ENCODE measurements at places on chromosomes 11 and 22. TPM values are rescaled to one million over a fixed set of nuclear protein-coding genes. Genes with fewer than 3 reads are reported as not detected.

DNA sequence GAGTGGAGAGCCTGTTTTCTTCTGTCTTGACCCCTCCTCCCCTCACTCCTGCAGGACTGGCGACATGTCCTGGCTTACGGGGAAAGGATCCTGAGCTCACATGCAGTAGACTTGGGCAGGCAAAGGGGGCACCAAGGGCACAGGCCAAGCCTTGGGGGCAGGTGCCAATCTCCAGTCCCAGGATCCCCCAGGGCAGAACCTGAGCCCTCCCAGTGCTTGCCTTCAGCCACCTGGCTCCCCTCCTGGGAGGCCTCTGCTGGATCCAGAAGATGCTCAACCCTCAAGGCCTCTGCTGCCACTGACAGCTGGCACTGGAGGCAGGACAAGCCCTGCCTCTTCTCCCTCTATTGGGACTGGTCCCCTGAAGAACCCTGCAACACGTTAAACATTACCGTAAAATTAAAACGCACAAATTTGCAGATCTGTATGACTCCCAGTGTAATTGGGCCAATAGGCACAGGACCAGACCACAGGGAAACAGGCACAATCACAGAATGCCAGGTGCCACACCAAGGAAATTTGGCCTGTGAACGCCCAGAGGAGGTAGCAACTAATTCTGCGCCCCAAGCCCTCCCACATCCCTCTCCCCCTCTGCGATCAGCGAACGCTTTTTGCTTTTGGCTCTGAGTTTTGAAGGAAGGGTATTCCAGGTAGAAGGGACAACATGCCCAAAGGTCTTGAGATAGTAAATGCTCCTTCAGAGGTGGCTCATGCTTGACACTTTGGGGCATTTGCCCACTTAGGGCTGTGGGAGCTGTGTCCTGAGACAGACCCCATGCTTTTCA is 967 bp upstream of the LZTR1 start:
- H3K27me3 ChIP-seq, result peaks cover 8% of the 10 kb centered on the region
- H3K36me3 ChIP-seq, result no peaks in the 10 kb centered on the region
- H3K4me1 ChIP-seq, result peaks cover 25% of the 10 kb centered on the region
- no peak for DNase-seq
- H3K4me3 ChIP-seq, result peak overlapping the region; percentile 26
- no peak overlapping the region for H3K27ac ChIP-seq

DNA sequence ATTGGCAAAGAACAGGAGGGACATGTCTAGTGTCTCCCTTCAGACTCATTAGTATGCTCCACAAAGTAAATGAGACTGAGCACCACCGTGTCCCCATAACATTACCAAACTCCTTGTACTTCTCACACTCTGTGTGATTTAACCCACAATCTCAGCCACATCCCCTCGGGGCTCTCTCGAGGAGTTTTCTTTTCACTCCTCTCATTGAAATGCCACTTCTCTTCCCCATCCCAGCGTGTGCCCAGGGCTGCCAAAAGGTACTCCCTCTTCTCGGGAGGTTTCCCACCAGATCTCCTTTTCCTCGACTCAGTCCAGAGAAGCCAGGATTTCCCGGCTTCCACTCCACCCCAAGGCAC is 1.1 kb downstream of the RBFOX2 start:
- no peaks in the 10 kb centered on the region for H3K36me3 ChIP-seq
- no peak for DNase-seq
- H3K27ac ChIP-seq, result peak overlapping the region; percentile 54
- peaks cover 4% of the 10 kb centered on the region for H3K4me1 ChIP-seq
- no peaks in the 10 kb centered on the region for H3K27me3 ChIP-seq

GRCh38 chr11:56967726-56968125 is 21.0 kb upstream of the OR5AK2 start:
- H3K27ac ChIP-seq, result no peak overlapping the region
- H3K36me3 ChIP-seq, result no peaks in the 10 kb centered on the region
- no peak overlapping the region for H3K4me3 ChIP-seq
- no peak for DNase-seq
- H3K27me3 ChIP-seq, result no peaks in the 10 kb centered on the region
- H3K4me1 ChIP-seq, result no peaks in the 10 kb centered on the region

DNA sequence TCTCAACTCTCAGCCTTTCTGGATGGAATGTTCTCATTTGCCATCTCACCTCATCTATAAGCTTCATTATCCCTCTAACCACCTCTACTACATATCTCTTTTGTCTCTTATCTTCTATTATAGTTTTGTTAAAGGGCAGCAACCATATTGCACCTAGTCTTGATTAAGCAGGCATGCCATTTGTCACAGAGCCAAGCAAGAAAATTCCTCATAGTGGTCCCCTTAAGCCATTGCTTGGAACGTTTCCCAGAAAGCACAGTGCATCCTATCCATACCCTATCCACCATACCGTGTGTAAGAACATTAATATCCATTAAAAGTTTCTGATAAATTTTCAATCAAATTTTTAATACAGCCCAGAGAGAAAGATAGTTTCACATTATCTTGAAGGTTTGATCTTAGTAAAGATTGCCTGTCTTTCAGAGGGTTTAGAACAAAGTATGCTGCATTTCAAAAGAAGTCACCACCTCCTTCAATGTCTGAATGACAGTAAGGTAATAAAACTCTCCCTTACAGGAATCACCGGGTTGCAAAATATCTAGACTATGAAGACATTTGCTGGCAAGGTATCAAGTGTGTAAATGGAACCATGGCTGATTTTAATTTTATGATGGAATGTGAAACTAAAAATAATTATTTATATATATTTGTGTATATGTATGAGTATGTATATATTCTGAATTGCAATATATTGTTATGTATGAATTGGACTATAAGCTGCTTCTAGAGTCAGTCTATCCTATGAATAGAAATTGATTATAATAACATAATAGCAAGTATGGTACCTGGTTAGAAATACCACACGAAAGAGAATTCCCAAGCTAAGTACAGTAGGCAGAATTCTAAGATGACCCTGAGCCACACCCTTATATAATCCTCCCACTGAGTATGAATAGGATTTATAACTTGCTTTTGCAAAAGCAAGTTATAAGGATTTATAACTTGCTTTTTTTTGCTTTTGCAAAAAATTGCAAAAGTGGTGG is 1296.3 kb downstream of the LRRC4C start:
- no peaks in the 10 kb centered on the region for H3K36me3 ChIP-seq
- no peak overlapping the region for H3K27ac ChIP-seq
- H3K27me3 ChIP-seq, result no peaks in the 10 kb centered on the region

- no peaks in the 10 kb centered on the region for H3K27me3 ChIP-seq
- no peaks in the 10 kb centered on the region for H3K36me3 ChIP-seq
- no peak overlapping the region for H3K4me3 ChIP-seq
- no peak for DNase-seq
Measured at GRCh38 chr11:77999446-78000030, 5.1 kb upstream of the INTS4 start.

DNA sequence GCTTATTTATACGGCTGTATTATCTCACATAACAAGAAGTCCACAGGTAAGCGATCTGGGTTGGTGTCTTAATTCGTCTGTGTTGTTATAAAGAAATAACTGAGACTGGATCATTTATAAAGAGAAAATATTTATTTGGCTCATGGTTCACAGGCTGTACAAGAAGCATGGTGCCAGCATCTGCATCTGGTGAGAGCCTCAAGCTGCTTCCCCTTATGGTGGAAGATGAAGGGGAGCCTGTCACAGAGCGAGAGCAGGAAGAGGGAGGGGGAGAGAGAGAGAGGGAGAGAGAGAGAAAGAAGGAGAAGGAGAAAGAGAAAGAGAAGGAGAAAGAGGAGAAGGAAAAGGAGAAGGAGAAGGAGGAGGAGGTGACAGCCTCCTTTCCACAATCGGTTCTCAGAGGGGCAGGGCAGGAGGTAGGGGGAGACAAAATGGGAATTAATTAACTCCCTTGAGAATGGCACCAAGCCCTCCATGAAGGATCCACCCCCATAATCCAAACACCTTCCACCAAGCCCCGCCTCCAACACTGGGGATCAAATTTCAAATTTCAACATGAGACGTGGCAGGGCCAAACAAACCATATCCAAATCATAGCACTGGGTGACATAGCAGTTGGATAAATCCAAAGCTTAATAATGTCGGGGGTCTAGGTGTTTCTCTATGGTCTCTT is 15.0 kb upstream of the TRIM44 start:
- no peaks in the 10 kb centered on the region for H3K4me1 ChIP-seq
- no peak overlapping the region for H3K27ac ChIP-seq
- no peak overlapping the region for H3K4me3 ChIP-seq

- H3K27ac ChIP-seq, result no peak overlapping the region
- no peak overlapping the region for H3K4me3 ChIP-seq
Measured at GRCh38 chr11:35227576-35228327, 88.8 kb downstream of the CD44 start.

PLA2G6 gene
- total RNA-seq, result 14.2 TPM

RAB3IL1 gene
- total RNA-seq, result 6.8 TPM

FGF4 gene
- total RNA-seq, result 2.0 TPM

All from H1 (cell line).